ENCODE measurements at places on chromosomes 5 and 9.

DNA sequence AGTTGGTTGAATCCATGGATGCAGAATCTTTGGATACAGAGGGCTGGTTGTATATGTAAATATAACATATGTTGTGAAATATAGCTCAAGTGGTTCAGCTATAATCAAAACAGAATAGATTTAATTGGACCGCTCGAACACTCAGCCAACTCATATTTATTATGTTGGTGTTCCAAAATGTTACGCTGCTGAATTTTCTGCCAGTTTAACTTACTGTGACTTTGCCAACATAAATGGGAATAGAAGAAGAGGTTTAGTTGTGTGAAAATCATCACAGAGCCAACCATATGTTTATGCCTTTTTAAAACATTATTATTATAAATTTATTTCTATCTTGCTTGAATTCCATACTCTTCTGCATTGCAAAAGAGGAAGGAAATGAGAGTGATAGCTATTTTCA, 178.2 kb upstream of the FBXL7 start:
- DNase-seq, result no peak

GRCh38 chr9:36679710-36680109, 107.0 kb downstream of the MELK start:
- DNase-seq, result no peak

- DNase-seq, result no peak
Measured at GRCh38 chr9:14242150-14242805, 71.7 kb downstream of the NFIB start.

DNA sequence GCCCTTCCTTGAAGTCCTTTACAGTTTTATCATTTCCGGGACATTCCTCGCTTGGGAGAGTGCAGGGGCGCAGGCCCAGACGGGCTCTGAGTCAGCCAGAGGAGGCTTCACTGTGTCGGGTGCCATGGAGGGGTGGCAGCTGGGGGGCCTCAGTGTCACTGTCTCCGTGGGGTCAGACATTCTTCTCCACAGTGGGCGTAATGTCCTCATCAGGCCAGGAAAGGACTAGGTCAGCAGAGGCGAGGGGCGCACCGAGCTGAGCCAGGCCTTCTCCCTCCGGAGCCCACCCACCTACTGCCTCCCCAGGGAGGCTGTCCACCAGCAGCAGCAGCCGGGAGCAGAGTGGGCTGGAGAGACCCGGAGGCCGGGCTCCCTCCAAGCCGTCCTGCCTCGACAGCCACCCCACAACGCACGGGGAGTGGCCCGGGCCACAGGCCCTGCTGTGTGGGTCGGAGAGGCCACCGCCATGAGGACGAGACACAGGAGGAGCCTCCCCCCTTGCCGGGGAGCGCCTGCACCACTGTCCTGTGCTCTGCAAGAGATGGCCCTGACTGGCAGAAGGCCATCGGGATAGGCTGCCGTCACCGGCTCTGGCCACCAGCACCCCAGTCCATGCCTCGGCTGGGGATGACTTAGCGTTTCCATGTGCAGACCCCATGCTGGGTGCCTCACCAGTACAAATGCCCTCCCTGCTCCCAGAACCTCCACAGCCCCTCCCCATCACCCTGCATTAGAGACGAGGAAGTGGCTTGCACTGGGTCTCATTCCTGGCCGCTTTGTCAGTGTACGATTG, 26.5 kb downstream of the SARDH start:
- DNase-seq, result no peak

DNA sequence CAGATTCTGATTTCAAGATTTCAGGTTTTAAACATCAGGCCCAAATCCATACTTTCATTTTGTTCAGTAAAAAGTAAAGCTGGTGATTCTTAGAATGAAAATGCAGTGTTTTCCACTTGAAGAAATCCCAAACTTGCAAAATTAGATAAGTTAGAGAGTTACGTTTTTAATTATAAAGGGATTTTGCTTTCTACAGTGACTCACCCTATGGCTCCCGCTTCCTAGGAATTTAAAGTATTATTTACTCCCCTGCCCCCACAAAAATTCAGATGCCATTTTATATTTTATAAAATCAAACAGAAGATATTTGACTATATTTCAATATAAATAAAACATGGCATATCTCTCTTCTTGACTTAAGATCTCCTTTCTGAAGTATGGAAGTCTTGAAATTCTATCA, 402.9 kb downstream of the ZSWIM6 start:
- no peak for DNase-seq

DNA sequence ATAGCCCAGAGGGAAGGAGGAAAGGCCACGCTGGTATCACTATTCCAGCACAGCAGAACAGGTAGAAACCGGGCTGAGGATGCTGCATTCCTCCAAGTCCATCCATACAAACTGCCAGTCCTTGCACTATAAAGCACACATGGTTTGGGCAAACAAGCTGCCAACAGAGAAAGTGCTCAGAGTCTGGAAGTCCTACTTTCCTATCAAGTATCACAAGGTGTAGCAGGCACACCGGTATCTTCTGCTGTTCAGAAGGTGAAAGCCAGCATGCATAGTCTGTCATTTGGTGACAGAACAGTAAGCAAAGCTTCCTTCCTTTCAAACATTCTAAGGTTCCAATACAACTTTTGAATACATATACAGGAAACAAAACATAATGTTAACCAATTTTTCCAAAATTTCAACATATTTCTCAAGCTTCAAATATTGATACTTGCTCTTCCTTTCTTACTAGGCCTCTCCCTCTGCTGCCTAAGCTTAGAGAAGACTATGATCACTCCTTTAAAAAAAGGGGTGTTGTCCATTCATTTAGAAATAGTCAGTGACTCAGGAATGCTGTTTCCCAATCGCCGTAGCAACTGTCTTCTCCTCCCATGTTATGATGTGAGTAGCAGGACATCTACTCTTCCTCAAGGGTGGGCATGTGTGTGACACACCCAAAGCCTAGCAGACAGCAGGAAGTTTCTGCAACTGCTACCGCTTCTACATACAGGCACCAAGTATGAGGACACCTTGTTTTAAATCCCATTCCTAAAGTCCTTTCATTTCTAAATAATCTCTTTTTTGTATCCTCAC, 14.7 kb downstream of the DIAPH1 start:
- DNase-seq, result no peak

- DNase-seq, result peak; percentile 84
Measured at GRCh38 chr9:137302118-137302448, at the start of gene NRARP. Gene NRARP (minus strand): TSS chr9:137302271. CDS start chr9:137301928, 343 bp downstream.

- DNase-seq, result no peak
Measured at GRCh38 chr5:97136475-97136874, 5.9 kb downstream of the LIX1 start.

DNA sequence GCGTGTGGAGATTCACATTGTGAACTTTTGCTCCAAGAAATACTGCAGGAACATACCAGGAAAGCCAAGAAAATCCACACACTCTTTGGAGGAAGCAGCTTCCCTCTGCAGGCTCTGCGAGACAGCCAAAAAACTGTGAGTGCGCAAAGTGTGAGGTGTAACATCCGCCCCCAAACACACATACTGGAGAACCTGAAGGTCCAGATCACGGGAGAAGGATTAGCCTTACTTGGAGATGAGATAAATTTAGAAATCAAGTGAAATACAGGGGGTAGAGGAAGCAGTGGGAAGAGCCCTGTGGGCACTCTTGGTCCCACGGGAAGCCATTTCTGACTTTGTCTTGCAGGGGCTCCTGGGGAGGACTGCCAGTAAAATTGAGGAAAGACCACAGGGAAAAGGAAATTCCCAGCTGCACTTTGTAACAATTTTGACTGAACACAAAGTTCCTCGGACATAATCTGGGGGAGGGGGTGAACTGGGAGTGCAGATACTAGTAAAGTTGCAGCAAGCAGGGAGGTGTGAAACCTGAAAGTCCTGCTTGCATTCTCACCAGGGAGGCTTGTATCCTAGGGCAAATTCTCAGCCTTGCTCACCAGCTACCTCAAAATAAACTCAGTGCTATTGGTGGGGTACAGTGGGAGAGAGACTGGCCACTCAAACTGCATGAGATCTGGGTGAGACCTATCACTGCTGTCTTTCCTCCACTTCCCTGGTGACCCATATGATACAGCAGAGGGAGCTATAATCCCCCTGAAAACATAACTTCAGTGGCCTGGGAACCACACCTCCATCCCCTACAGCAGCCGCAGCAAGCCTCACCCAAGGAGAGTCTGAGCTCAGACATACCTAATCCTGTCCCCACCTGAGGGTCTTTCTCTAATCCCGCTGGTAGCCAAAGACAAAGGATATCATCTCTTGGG, 109.1 kb downstream of the ALDH1A1 start:
- no peak for DNase-seq

DNA sequence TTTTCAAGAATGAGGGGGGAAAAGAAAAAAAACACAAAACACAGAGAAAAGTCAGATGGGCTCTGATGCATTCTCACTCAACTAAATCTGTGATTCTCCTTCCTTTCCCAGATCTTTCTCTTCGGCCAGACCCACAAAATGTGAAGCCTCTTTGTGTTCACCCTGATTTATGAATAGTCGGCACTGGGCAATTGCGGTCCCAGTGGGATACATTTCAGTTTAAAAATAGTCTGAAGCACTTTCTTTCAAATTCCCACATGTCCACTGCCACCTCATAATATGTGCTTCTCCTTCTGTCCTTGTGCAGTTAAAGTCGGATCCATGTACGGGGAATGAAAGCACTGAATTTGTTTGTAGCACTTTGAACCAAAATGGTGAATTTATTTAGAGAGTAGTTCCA, 995.4 kb upstream of the WWC1 start:
- DNase-seq, result no peak

- no peak for DNase-seq
Measured at GRCh38 chr5:95124101-95124500, 160.8 kb downstream of the MCTP1 start.

- no peak for DNase-seq
Measured at GRCh38 chr5:44360919-44361318, 28.3 kb downstream of the FGF10 start.

DNA sequence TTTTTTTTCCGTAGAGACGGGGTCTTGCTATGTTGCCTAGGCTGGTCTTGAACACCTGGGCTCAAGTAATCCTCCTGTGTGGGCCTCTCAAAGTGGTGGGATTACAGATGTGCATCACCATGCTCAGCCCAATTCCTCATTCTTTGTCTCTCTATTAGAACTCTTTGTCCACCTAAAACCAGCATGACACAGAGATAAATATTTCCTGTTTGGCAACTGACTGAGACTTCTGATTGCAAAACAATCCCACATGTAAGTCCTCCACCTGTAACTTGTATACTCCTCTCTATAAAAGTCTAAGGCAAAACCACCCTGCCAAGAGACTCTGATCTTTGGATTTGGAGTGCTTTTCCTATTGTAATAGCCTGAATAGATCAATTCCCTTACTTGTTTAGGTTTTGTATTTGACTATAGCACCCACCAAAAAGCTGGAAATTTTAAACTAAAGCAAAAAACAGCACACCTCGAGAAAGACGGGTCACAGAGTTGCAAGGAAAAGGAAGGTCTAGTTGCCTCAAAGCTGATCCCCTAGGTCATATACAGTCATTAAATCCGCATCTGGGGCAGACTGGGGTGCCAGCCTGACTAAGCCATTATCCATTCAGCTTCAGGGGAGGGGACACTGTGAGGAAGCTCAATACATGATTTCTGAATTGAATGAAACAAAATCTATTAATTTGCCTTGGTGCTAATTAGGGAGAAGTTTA, 13.5 kb upstream of the KIF27 start:
- no peak for DNase-seq
